ENCODE measurements at places on chromosomes 2 and 18.
A peak's percentile ranks its signal among the peaks of the same experiment; 100 is the strongest.

DNA sequence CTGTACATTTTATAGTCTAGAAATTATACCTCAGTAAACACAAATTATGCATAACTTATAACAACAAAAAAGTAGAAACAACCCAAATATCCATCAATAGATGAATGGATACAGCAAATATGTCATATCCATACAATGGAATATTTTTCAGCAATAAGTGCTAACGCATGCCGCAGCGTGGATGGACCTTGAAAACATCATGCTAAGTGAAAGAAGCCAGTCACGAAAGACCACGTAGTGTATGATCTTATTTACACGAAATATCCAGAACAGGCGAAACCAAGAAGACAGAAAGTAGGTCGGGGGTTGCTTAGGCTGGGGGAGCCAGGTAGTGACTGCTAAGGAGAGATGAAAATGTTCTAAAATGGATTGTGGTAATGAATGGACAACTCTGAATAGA lies 167.1 kb upstream of the MYCN start:
- no peak for DNase-seq

GRCh38 chr18:37450434-37451132 lies 115.0 kb downstream of the CELF4 start:
- no peak for DNase-seq

GRCh38 chr2:196143730-196144131 lies 27.6 kb downstream of the STK17B start:
- no peak for DNase-seq

- DNase-seq, result no peak
Observed at GRCh38 chr2:62151306-62151638, 44.6 kb upstream of the B3GNT2 start.

DNA sequence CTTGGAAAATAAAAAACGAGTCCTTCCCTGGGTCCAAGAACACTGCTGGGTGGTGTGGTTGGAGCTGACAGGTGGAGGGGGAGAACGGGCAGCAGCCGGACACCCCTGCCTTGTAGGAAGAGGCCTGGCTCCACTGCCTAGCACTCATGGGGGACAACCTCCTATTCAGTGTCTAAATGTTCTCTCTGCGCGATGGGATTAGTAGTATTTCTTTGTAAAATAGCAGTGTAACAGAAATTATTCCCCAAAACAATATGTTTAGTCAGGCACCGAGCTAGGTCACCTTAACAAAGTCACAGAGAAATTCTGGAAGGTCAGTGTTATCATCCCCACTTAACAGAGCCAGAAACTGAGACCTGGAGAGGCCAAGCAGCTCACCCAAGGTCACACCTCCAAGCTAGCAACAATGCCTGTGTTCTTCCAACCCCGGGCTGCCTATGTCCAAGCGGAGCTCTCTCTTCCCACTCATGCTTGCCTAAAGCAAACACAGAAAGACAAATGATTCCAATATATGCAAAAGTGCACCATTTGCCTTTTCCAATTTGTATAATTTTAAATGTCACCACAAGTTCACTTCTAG lies 68.0 kb downstream of the STEAP3 start:
- DNase-seq, result no peak

DNA sequence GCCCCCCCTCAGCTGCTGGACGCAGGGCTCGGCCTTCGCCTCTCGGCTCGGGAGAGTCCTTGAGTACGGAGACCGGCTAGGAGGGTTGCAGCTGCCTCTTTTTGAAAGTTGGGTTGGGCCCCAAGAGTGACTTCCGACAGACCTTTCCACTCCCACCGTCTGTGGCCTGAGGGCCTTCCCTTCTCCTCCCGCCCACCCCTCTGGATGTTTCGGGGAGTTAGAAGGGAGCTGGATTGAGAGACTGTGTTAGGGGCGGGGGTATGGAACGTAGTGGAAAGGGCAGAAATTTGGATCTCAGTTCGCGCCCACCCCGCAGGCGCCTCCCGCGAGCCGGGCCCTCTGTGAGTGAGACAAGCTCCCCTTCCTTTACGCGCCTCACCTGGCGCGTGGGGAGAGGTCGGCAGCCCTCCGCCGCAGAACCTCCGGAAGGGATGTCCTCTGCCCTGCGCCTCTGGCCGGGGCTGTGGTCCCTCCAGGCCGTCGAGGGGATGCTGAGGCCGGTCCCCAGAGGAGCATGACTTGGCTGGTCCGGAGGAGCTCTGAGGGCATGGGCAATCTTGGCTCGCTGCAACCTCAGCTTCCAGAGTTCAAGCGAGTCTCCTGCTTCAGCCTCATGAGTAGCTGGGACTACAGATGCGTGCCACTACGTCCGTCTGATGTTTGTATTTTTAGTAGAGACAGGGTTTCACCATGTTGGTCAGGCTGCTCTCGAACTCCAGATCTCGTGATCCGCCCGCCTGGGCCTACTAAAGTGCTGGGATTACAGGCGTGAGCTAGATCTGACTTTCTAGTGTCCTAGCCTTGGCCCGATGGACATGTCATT lies 15.9 kb downstream of the C2orf74 start:
- peak; percentile 29 for DNase-seq

DNA sequence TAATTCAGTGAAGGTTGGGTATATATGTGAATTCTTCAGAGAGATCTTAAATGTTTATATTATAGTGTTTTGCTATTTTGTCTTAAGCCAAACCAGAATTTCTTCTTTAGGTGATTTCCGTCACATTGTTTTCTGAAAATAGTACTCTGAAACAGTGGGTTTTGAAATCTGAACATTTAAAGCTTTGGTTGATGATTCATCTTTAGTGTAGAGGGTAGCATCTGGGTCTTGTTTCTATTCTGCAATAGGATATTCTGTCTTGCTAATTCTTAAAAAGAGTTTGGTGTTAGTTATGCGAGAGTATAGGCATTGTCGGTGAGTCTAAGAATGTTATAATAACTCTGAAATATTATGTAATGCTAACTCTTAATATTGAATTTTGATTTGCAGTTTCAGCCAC lies 69.6 kb upstream of the FAM237A start:
- no peak for DNase-seq

DNA sequence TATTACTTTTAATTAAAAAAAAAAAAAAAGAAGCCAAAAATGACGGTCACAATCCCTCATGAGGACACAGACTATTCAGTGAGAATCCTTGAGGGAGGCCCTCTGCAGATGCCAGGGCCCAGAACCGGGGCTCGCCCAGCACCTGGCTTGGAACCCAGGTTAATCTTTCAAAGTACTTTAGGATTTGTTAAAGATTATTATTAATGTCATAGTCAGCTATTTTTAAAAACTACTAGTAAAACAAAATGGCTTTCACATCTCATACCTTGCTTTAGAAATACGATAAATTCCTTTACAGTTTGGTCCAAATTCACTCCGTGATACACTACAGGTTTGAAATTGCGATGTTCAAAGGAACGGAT lies 27.1 kb downstream of the C2orf76 start:
- no peak for DNase-seq

DNA sequence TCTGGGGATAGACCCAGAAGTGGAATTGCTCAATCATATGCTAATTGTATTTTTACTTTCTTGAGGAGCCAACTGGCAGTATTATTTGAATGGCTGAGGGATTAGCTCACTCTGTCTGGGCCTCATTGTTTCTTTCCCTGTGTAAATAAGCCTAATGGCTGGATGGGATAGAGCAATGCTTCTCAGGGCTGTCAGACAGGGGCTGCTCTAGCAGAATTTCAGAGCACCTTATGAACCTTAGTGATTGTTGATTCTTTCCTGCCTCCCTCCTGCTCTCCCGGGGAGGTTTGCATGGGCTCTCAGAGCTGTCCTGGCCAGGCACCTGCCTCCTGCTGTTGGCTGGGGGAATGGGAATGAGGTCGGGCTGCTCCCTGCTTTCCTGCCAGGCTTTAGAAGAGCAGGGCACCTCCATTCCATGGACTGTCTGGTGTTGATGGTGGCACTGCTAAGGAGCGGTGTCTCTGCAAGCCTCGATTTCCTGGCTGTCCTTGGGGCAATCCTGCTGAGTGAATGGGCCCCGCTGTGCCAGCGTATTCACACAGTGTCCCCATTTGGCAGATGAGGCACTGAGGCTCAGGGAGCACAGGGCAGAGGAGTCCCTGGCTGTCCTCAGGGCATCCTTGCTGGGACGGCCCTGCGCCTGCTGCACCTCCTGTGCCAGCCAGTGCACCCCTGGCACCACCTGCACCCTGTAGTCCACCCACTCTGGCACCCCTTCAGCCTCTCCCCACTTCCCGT lies 468.2 kb upstream of the HS6ST1 start:
- DNase-seq, result no peak

DNA sequence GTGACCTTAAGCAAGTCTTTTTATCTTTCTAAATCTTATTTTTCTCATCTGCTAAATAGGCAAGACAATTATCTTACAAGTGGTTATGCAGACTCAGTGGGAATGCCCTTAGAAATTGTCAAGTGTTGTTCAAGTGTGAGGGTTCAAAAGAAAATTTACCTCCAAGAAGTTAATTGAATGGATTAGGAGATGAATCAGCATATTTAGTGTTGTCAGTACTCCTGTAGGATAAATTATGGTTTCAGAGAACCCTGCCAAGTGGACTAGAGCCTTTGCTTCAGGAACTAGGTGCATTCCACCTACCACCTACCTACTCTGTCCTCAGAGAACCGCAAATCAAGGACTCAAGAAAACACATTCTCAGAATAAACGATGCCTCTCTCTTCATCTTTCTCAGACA lies 69.8 kb upstream of the KCTD1 start:
- no peak for DNase-seq

Data from GM12891 (cell line).